WTC11 (cell line): ENCODE measurements at places on chromosomes 5 and 9.

DNA sequence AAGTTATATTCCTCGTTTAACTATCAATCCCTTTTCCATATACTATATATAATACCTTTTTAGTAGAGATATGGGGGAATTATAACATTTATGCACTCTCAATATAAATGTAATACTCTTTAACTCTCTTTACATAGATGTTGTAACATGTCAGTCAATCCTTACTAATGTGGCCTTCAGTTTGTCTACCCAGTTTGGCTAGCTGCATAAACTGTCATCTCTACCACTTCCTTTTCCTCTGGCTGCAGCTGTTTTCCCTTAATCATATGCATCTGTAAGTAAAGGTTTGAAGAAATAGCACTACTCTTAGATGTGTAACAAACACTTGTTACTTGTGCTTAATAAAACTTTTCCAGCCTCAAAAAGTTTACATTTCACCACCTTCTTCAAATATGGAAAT lies 13.4 kb downstream of the ABHD17B start:
- DNase-seq, result no peak

- DNase-seq, result no peak
Measured at GRCh38 chr9:13899924-13900323, 414.0 kb downstream of the NFIB start.

GRCh38 chr5:36877667-36878391 lies 1.3 kb downstream of the NIPBL start:
- no peak for DNase-seq

DNA sequence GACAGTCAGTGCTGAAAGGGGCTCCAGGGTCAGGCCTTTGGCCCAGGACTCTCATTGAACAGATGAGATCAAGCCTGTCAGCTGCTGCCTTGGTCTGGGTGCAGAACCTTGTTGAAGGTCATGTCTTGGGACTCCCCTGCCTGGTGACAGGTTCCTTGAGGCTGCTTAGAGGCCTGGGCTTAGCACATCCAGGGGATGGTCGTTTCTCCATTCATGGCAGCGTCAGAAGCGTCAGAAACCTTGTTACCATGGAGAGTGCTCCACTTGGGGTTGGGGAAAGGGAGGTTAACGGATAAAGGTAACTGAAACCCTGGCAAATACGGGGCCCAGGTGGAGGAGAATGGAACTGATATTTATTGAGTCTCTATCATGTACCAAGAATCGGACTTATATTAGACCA lies 8.8 kb downstream of the ARPC5L start:
- no peak for DNase-seq

GRCh38 chr9:128683340-128684064 lies 5.5 kb upstream of the SET start:
- peak; percentile 91 for DNase-seq

DNA sequence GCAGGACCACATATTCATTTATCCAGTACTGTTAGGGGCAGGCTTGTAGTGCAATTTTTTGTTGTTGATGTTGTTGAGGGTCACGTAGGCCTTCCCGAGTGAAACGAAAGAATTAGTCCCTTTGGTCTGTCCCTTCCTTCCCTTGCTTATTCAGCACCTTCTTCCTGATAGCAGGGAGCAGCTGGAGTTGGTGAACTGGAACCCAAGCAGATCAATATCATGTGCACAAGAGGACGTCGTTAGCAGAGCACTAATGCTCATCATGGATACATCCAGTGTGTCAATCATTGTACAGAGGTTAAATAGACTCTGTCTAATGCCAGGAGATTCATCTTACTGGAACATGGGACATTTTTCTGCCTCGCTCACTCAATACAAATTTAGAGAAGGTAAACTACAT lies 33.0 kb upstream of the MAP1B start:
- no peak for DNase-seq

GRCh38 chr9:32942755-32943460 lies 58.5 kb downstream of the APTX start:
- DNase-seq, result no peak

GRCh38 chr9:123062351-123063176 lies 29.1 kb downstream of the GPR21 start:
- DNase-seq, result no peak

- no peak for DNase-seq
Measured at GRCh38 chr5:83956386-83956785, 235.7 kb upstream of the HAPLN1 start.

- no peak for DNase-seq
Measured at GRCh38 chr9:82128011-82128696, 139.6 kb downstream of the SPATA31D1 start.

GRCh38 chr5:62138607-62139006 lies 167.4 kb upstream of the KIF2A start:
- DNase-seq, result peak; percentile 64

DNA sequence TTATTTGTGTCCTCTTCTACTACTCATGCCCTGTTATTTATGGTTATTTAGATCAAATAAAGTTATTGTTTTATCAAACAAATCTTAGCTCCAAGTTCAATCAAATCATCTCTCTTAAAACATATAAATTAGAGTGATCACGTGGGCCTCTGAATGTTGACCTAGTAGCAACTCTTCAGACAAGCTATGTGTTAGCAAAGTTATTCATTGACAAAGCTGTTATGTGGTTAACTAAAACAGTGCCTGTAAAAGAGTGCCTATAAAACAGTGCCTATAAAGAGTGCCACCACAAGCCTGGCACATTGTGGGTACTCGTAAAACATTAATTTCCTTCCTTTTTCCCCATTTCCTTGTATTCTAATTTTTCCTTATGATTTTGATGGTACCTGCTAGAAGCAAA lies 421.9 kb downstream of the HCN1 start:
- no peak for DNase-seq
